SJCRH30 (cell line): ENCODE measurements at places on chromosomes 1 and 21. TPM values are rescaled to one million over a fixed set of nuclear protein-coding genes. Genes with fewer than 3 reads are reported as not detected.

GRCh38 chr1:24418898-24419628 is 3.5 kb downstream of the NIPAL3 start:
- H3K36me3 ChIP-seq: no peaks in the 10 kb centered on the region
- no peak overlapping the region for H3K4me3 ChIP-seq
- no peak overlapping the region for H3K27ac ChIP-seq
- no peak for DNase-seq

- no peak overlapping the region for H3K27ac ChIP-seq
- H3K36me3 ChIP-seq: 0 out of 2 replicates have a peak, but pooled peaks cover 2% of the 10 kb centered on the region
- DNase-seq: no peak
- H3K27me3 ChIP-seq: no peaks in the 10 kb centered on the region
- H3K4me3 ChIP-seq: no peak overlapping the region
- no peaks in the 10 kb centered on the region for H3K4me1 ChIP-seq
Observed at GRCh38 chr1:205596876-205597275, 34.9 kb downstream of the ELK4 start.

DNA sequence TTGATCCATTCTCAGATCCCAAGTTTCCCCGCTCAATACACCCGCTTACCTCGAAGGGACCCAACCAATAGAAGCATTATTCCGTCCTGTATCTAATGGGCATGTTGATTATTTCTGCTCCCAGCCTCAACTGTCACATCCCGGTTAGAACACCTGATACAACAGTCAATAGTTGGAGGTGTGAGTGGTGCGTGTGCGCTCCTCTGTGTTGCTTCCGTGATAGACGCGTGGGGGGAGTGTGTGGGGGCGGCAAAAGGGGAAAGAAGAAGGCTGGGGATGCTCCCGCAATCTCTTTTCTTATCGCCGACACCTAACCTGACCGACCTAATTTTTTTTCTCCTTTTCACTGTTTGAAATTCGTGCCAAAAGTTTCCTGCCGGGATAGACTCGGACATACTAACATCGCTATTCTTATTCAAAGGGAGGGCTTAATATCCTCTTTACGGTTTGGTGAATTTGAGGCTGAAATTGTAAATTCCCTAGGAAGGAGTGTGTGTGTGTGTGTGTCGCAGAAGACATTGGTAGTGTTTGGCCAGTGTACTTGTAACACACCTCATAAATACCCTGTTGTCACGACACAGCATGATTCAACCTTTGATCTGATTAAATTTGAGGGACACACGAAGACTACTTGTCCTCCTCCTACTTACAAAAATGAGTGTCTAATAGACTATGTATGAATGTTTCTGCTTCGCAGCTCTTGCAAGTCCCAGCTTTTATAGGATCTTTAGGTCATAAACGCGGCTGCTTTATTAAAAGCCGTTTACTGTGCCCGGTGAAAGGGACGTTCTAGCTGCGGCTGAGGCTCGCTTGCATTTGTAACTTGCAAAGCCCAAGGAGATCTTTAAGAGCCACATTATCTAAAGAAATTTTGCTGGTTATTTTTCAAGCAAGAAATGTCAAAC is 1.5 kb upstream of the PROX1 start:
- H3K27me3 ChIP-seq: no peaks in the 10 kb centered on the region
- no peaks in the 10 kb centered on the region for H3K36me3 ChIP-seq
- H3K4me3 ChIP-seq: no peak overlapping the region
- H3K4me1 ChIP-seq: peaks cover 10% of the 10 kb centered on the region; the same call in 1 of the 2 replicates
- H3K27ac ChIP-seq: no peak overlapping the region

DNA sequence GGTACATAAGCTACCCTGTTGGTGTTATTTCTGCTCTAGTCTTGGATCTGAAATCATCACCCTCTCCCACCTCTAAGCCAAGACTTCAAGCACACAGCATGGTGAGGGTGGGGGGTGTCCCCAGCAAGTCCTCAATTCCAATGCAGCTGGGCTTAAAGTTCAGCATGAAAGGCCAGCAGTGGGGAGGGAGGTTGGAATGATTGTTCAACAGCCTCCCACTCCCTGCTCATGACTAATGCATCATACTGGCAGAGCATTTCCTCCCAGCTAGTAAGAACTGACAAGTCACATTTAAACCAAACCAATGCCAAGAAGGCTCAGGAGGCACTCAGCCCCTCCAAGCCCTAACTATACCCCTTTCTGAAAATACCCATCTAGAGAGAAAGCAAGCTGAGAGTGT is 50.1 kb downstream of the TIAM1 start:
- no peaks in the 10 kb centered on the region for H3K27me3 ChIP-seq
- H3K27ac ChIP-seq: no peak overlapping the region
- H3K4me3 ChIP-seq: no peak overlapping the region
- no peaks in the 10 kb centered on the region for H3K4me1 ChIP-seq

DNA sequence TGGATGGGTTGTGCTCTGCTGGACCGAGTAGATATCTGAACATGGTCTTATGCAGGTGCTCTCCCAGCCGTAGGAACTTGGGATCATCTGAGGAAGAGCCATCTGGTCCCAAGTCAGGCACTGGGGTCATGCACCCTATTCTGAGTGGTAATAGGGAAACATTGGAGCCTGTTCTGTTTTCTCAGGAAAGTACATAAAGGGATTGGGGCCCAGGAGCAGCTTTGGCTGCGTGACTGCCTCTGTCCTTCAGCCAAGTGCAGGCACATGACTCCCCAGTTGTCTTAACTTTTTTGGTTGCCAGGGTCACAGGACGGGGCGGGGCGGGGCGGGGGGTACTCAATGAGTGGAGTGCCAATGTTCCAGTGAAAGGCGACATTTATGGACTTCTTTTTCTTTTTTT is 11.5 kb downstream of the PFKFB2 start:
- H3K27me3 ChIP-seq: peaks cover 4% of the 10 kb centered on the region; the same call in 1 of the 2 replicates
- DNase-seq: no peak
- H3K27ac ChIP-seq: no peak overlapping the region
- H3K4me3 ChIP-seq: no peak overlapping the region

DNA sequence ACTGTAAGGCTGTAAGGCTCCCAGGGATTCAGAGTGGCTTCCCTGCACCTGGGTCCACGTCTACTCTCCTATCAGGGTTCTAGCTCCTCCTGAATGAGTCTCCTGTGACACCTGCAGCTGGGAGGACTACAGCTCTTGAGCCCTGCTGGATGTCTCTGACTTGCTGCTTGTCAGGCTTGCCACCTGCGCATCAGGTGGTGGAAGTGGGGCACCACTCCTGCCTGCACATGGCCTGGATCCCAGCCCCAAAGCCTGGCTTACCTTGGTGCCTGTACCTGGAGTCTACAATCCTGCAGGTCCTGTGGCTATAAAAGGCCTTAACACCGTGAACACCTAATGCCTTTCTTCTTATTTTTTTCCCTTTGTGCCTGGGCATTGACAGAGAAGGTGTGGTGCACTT is 82.2 kb downstream of the FAM78B start:
- no peak for DNase-seq
- no peaks in the 10 kb centered on the region for H3K27me3 ChIP-seq
- H3K4me1 ChIP-seq: peaks cover 2% of the 10 kb centered on the region; the same call in 1 of the 2 replicates
- no peaks in the 10 kb centered on the region for H3K36me3 ChIP-seq
- no peak overlapping the region for H3K27ac ChIP-seq

GRCh38 chr1:18945401-18945849 is 11.1 kb downstream of the IFFO2 start:
- H3K27me3 ChIP-seq: no peaks in the 10 kb centered on the region
- no peak overlapping the region for H3K27ac ChIP-seq
- DNase-seq: no peak

GRCh38 chr1:221809091-221810029 is 67.5 kb upstream of the DUSP10 start:
- H3K4me3 ChIP-seq: no peak overlapping the region
- no peak overlapping the region for H3K27ac ChIP-seq
- H3K27me3 ChIP-seq: no peaks in the 10 kb centered on the region
- DNase-seq: no peak
- no peaks in the 10 kb centered on the region for H3K36me3 ChIP-seq

- no peak overlapping the region for H3K4me3 ChIP-seq
- DNase-seq: no peak
- H3K4me1 ChIP-seq: peaks cover 10% of the 10 kb centered on the region
- H3K36me3 ChIP-seq: no peaks in the 10 kb centered on the region
- peaks cover 5% of the 10 kb centered on the region; the same call in 1 of the 2 replicates for H3K27me3 ChIP-seq
Observed at GRCh38 chr1:94350350-94350924, 67.8 kb upstream of the ABCD3 start.

- H3K4me3 ChIP-seq: no peak overlapping the region
- H3K36me3 ChIP-seq: no peaks in the 10 kb centered on the region
- no peaks in the 10 kb centered on the region for H3K27me3 ChIP-seq
- H3K4me1 ChIP-seq: peaks cover 30% of the 10 kb centered on the region
Observed at GRCh38 chr1:203592156-203592555, 34.5 kb upstream of the ATP2B4 start.

DNA sequence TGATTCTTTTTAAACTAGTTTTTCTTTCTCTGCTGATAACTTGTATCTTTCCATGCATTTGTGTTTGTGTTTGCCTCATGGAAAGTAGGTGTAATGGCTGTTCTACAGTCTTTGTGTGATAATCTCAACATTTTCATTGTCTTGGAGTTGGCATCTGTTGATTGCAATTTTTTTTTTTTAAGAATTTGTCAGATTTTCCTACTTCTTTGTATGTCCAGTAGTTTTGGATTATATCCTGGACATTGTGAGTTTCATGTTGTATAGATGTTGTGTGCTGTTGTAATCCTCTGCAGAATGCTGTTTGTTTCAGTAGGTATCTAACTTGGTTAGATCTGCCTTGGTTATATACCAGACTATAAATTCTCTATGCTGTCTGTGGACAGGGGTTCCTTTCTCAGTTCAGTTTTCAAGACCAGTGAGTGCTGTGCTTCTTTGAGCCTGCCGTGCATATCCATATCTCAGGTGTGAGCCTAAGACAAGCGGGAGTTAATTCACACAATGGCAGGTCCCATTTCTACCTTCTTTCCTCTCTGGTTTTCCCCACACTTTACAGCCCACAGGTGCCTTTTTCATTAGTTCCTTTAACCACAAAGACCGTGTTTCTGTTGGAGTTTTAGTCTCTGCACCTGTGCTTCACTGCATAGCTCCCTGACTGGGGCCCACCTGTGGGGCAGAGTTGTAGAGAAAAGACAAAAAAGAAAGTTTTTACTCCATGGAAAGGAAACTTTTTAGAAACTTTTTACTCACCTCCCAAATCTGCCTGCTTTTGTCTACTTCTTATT is 69.9 kb downstream of the ITSN1 start:
- H3K27ac ChIP-seq: no peak overlapping the region
- no peaks in the 10 kb centered on the region for H3K36me3 ChIP-seq
- no peaks in the 10 kb centered on the region for H3K4me1 ChIP-seq
- no peak for DNase-seq
- no peak overlapping the region for H3K4me3 ChIP-seq

DNA sequence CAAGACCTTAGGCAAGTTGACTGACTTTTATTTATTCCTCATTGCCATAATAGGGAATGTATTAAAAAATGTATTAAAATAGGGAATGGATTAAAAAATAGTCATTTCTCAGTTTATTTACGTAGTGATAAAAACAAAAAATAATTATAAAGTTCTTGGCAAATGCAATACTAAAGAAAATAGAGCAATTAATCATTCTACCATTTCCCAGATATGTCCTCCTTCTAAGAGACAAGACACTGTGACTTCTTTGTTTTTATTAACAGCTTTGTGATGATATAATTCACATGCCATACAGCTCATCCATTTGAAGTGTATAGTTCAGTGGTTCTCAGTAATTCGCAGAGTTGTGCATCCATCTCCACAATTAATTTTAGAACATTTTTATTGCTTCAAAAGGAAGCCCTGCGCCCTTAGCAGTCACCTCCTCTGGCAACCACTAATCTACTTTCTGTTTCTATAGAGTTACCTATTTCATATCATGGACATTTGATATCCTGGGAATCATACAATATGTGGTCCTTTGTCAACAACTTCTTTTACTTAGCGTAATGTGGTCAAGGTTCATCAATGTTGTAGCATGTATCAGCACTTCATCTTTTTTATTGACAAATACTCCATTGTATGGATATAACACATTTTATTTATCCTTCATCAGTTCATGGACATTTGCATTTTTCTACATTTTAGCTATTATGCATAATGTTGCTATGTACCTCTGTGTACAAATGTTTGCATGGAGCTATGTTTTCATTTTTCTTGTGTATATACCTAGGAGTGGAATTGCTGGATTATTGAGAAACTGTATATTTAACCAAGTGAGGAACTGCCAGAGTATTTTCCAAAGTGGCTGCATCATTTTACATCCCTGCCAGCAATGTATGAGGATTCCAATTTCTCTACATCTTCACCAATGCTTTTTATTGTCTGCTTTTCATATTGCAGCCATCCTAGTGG is 5.6 kb downstream of the TBX19 start:
- H3K36me3 ChIP-seq: no peaks in the 10 kb centered on the region
- H3K4me1 ChIP-seq: 0 out of 2 replicates have a peak, but pooled peaks cover 2% of the 10 kb centered on the region
- H3K27me3 ChIP-seq: no peaks in the 10 kb centered on the region
- DNase-seq: no peak

DNA sequence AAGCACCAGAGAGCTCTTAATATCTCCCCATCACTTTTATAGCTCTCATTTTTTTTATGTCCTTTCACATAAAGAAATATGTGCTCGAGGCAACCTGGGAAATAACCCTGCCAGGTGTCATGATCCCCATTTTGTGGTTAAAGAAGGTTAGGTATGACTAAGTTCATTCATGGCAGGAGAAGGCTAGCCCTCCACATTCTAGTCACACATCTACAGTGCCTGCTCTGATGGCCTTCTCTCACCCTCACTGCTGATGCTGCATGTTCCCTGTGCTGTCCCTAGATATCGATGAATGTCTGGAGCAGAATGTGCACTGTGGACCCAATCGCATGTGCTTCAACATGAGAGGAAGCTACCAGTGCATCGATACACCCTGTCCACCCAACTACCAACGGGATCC is 187.5 kb downstream of the TPR start:
- no peak overlapping the region for H3K4me3 ChIP-seq
- no peaks in the 10 kb centered on the region for H3K27me3 ChIP-seq
- no peak overlapping the region for H3K27ac ChIP-seq
- peaks cover 19% of the 10 kb centered on the region for H3K4me1 ChIP-seq

HRNR gene
- not detected in 2 replicates for total RNA-seq

NGF gene
- 0.32 TPM in 1 of 2 replicates, not detected in the other for total RNA-seq

CLCNKB gene
- total RNA-seq: 0.08 TPM in 1 of 2 replicates, not detected in the other

KCNT2 gene
- 1.3 and 2.7 TPM in 2 replicates for total RNA-seq

TNFSF4 gene
- total RNA-seq: 0.10 and 0.15 TPM in 2 replicates

ACKR1 gene
- total RNA-seq: not detected in 2 replicates

PALMD gene
- total RNA-seq: 33.0 and 33.5 TPM in 2 replicates
